ENCODE measurements at places on chromosomes 16 and 17.

GRCh38 chr16:57871456-57871855 is 69.2 kb upstream of the KIFC3 start:
- no peak for DNase-seq

DNA sequence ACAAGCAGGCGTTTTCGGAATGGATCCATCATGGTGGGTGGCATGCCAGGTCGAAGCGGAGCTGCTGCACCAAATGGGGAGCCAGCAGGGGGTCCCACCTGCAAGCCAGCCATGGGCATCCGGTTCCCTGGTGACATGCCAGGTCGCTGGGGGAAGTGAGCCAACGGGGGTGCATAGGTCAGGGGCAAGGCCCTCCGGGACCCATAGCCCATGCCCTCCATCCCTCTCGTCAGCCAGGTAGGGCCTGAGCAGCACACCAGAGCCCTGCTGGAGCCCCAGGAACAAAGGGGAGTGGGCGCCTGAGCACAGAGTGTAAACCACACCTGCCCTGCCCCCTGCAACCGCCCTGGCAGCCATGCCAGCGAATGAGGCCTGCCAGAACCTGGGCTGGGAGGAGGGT is 5.0 kb downstream of the SMARCD2 start:
- DNase-seq: no peak

GRCh38 chr16:51337662-51338061 is 186.6 kb upstream of the SALL1 start:
- DNase-seq: no peak

DNA sequence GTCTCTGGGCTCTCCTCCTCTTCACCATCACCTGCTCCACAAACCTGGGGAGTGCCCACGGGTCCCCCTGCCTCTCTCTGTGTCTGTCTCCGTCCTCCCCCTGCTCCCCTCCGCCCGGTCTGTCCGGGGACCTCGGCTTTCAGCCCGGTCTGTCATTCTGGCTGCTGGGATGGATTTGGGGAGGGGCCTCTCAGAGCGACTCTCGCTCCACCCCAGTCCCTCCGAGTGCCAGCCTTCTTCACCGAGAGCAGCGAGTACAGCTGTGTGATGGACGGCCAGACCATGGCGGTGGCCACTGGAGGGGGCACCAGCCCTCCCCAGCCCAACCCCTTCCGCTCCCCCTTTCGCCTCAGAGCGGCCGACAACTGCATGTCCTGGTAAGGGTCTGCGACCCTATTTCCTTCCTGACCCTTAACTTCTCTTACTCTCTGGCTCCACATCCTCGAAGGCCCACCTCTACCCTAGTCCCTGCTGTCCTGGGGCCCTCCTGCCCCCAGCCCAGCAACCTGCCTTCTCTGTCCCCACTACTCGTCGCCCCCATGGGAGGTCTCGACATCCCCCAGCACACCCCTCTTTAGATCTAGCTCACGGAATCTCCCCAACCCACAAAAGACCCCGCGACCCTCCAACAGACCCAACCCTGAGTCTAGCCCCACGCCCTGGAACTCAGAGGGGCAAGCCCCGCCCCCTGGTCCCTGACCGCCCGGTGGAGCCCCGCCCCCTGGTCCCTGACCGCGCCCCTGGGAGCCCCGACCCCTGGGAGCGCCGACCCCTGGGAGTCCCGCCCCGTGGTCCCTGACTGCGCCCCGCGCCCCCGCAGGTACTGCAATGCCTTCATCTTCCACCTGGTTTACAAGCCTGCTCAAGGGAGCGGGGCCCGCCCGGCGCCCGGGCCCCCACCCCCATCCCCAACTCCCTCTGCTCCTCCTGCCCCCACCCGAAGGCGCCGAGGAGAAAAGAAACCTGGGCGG is 5.6 kb upstream of the CXCL16 start:
- DNase-seq: no peak

- DNase-seq: no peak
These were observed 102.4 kb upstream of the CRHR1 start for GRCh38 chr17:45681706-45682105.

- DNase-seq: no peak
These were observed 19.1 kb upstream of the WFIKKN2 start for GRCh38 chr17:50816271-50816670.

DNA sequence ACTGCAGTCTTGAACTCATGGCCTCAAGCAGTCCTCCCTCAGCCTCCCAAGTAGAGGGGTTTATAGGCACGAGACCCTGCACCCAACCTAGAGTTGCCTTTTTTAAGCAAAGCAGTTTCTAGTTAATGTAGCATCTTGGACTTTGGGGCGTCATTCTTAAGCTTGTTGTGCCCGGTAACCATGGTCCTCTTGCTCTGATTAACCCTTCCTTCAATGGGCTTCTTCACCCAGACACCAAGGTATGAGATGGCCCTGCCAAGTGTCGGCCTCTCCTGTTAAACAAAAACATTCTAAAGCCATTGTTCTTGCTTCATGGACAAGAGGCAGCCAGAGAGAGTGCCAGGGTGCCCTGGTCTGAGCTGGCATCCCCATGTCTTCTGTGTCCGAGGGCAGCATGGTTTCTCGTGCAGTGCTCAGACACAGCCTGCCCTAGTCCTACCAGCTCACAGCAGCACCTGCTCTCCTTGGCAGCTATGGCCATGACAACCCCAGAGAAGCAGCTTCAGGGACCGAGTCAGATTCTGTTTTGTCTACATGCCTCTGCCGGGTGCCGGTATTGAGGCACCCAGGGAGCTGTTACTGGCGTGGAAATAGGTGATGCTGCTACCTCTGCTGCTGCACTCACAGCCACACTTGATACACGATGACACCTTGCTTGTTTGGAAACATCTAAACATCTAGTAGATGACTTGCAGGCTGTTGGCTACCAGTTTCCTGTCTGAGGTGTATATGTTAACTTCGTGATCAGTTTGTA is 3.3 kb downstream of the RPL13 start:
- DNase-seq: peak; percentile 48

GRCh38 chr17:20128036-20128667 is 119.0 kb downstream of the SPECC1 start:
- DNase-seq: peak; percentile 69

- DNase-seq: no peak
These were observed 47.1 kb upstream of the TEKT3 start for GRCh38 chr17:15388356-15389041.

DNA sequence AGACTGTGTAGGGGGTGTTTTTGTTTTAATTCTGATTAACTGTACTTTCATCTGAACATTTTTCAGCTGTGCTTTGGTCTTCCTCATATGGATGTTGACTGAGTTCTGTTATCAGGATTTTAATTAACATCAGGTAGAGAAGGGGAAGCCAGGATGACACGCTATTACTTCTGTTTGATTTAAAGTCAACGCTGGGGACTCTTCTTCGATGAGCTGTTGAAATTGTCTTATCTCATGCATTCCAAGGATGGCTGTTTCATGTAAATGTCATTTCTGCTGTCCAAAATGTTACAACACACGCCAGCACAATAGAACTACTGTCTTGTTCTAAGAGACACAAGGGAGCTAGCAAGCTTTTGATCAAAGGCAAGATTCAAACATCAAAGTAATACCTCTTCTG is 263.3 kb upstream of the CDH5 start:
- DNase-seq: peak; percentile 19

Measured in foreskin fibroblast (primary cell).